ENCODE measurements at places on chromosomes 11 and 22.

- DNase-seq = no peak
These were observed 62.0 kb downstream of the IGF2 start for GRCh38 chr11:2077061-2077802.

DNA sequence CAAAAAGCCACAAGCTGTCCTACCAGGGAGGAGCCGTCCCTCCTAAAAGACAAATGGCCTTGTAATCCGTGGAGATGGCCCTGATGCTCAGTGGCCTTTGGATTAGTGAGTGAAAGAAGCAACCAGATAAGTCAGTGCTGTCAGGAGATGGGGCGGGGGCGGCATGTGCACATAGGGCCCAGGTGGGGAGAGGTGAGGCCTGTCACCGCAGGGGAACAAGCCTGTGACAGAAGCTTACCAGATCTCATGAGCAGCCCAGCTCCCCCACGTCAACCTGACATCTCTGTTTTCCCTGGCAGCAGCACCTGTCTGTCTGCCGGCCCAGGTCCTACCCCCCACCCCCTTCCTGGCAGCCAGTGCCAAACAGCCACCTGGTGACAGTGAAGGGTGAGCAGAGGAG lies 162.6 kb downstream of the BUD13 start:
- no peak for DNase-seq

DNA sequence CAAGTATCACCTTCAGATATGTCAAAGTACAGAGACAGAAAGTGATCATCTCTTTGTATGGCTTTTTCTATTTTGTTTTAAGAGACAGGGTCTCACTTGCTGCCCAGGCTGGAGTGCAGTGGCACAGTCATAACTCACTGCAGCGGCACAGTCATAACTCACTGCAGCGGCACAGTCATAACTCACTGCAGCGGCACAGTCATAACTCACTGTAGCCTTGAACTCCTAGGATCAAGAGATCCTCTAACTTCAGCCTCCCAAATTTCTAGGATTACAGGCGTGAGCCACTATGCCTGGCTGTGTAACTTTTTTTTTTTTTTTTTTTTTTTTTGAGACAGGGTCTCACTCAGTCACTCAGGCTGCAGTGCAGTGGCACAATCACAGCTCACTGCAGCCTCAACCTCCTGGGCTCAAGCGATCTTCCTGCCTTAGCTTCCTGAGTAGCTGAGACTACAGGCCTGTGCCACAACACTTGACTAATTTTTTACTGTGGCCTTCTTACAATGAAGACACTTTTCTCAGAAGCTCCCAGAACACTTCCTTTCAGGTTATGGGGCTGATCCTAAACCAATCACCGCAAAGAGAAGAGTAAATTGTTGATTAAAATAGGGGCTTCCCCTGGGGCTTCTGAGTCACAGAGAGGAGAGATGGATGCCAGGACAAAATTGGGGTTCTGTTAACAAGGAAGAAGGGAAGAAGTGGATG lies 9.0 kb upstream of the HIKESHI start:
- no peak for DNase-seq

DNA sequence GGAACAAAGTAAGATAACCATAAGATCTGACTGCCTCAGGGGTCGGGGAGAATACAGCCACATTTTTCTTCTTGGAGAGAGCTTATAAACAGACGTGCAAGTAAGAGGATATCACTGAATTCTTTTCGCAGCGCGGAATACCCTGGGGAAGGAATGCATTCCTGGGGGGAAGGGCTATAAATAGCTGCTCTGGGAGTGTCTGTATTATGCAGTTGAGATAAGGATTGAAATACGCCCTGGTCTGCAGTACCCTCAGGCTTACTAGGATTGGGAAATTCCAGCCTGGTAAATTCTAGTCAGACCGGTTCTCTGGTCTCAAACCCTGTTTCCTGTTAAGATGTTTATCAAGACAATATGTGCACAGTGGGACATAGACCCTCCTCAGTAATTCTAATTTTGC lies 1491.7 kb upstream of the RAG2 start:
- DNase-seq = no peak

DNA sequence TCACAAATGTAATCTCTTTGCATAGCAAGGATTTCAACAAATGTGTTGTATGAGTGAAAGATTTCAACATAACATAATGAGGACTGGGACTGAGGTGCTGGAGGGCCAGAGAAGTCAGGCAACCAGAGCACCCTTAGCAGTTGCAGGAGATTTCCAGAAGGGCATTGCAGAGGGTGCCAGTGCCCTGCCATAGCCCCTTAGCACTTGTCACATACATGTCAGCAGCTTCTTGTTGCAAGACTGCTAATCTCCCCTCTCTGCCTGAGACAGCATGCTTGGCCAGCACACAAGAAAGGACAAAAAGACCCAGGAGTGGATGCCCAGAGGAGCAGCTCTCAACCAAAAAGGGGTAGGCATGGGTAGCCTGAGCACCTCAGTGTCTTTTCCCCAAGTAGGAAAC lies 43.2 kb downstream of the BBOX1 start:
- no peak for DNase-seq

DNA sequence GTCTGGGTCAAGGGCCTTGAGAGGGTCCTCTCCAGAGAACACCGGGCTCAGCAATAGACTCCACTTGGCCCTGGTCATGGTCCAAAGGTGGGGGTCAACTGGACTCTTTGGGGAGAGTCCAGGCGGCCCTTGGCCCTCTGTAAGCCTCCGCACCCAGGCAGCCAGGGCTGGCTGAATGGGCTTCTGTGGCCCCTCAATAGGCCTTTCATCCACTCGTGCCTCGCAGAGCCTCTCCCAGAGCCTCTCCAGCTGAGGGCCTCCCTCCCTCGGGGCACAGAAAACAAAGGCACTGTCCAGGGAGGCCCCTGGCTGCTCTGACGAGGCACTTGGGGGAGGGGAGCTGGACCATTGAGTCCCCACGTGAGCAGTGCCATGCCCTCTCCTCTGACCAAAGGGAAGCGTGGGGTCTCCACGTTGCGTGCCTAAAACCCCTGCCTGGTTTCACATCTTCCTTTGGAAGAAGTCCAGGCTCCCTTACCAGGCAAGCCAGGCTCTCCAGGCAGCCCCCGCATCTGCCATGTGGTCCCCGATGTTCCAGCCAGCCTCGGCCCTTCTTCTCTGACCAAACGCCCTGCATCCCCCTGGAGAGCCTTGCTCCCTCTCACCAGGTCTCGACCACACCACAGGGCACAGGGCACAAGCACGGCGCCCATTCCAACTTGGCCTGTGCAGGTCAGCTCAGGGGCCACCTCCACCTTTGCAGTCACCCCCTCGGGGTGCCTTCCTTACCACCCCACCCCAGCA lies 15.5 kb downstream of the KIAA0930 start:
- DNase-seq = no peak

GRCh38 chr22:26597480-26597879 lies 7.5 kb upstream of the TPST2 start:
- DNase-seq = no peak

DNA sequence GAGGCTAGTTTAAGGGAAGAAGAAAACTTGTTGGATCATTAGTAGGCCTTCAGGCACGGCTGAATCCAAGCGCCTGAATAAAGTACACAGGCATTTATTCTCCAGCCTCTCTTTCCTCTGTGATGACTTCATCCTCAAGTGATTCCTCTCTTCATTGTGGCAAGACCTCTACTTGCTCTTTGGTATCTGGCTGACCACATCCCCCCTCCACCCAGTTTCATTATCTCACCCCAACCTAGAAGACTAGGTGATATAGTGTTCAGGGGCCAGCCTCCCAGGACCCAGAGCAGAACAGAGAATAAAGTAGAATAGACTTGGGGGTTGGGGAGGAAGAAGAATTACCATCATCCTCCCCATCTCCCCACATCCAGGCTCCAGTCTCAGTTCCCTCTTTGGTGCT lies 189.3 kb downstream of the MIAT start:
- no peak for DNase-seq

GRCh38 chr11:12808519-12808918 lies 134.3 kb downstream of the TEAD1 start:
- no peak for DNase-seq

- no peak for DNase-seq
These were observed 160.3 kb upstream of the TMEM45B start for GRCh38 chr11:129655247-129655832.

DNA sequence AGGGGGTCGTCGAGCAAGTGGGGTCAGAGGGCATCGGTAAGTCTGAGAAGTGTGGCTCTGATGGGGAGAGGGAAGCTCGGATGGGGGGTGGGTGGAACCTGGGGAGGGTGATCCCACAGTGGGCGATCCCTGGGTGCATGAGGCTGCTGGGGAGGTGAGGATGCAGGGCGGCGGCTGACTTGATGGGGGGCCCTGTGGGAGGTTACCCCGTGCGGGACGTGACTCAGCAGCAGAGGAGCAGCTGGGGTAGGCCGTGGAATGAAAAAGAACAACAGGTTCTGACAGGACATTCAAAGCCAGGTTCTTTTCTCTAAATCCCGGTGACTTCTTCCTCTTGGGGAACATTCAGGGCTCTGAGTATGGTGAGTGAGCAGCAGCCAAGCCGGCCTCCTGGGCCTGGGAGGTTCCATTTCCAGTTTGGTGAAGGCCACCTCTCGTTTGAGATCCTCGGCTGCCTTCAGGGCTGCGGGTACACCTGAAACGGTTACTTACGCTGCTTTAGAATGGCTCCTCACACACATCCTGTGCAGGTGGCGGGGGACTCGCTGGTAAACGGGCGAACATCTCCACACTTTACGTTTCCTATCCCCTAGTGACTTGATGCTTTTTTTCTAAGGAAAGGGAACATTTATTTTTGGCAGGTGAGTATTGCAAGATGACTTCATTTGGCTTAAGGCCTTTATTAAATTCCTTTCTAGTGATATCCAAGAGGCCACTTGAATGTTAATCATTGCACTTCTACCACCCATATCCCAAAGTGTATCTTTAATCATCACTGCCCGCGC lies 278.2 kb downstream of the TBC1D22A start:
- DNase-seq = no peak

DNA sequence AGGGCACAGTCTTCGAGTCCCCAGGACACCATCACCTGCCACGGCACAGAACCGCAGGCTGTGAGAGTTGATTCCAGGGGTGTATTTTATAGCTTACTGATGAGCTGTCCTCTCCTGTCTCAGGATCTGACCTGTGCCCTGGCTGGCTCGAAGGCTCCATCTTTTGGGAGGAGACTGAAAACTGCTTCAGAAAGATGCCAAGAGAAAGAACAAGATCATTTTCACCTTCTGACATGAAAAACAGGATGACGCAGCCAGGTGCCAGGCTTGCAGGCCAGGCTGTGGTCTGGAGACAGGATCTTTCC lies 2.2 kb downstream of the MRGPRD start:
- DNase-seq = no peak

- DNase-seq = no peak
These were observed 831.5 kb downstream of the TBC1D22A start for GRCh38 chr22:47593911-47594311.

DNA sequence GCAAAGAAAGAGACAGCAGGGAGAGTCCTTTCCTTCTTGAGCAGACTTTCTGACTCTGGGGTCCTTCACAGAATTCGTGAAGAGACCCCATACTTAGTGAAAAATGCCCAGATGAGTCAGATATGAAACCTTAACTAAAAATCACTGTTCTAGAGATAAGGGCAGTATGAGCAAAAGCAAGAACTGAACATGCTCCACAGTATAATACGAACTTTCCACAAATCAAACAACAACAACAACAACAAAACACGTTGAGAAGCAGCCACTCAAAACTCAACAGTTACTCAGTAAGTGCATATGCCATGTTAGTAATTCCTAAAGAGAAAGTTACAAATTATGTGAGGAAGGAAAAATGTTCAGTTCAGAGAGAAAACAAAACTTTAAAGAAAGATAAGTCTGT lies 44.3 kb downstream of the PITPNB start:
- DNase-seq = no peak

DNA sequence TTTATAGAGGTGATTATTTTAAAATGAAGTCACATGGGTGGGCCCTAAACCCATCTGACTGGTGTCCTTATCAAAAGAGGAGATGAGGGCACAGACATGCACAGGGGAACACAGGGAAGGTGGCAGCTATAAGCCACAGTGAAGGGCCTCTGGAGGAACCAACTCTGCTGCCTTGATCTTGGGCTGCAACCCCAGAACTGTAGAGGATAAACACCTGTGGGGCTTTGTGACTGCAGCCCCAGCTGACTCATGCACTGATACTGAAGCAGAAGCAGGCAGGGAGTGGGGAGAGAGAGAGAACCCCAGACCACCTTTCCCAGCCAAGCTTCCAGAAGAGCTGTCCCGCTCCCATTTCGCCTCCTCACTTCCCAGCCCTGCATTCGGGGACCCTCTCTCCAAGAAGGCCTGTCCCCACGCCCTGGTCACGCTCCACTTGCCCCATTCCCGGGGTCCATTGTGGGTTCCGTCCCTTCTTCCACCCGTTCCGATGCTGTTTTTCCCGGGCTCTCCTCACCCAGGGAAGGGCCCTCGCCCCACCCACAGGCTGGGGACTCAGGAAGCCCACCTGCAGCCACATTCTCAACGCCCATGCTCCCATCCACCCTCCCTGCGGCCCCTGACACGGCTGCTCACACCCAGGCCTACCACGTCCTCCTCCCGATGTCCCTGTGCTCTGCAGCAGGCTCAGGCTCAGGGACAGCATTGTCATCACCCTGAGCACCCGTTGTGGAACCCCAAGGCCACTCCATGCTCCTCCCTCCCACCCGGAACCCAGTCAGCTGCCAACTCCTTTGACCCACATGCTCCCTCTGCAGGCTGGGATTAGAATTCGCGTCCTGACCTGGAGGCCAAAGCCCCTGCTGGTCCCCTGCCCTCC lies 90.8 kb upstream of the SHANK2 start:
- DNase-seq = no peak

DNA sequence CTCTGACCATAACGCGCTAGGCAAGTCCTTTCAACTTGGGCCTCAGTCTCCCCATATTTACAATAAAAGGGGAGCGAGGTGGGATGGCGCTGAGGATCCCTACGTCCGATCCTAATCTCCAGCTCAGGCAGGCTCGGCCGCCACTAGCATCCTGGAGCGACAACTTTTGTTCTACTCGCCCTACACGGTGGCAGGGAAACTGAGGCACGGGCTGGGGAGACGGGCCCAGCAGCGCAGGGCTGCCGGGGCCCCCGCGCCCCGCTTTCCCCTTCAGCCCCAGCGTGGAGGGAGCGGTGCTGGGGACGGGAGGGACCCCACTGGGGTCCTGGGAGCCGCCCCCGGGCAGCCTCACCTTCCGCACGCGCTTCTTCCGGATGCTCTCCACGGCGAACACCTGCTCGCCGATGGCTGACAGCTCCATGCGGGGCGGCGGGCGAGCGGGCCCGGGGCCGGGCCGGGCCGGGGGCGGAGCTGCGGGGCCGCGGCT lies 413 bp downstream of the CBX7 start:
- DNase-seq = no peak

- DNase-seq = no peak
These were observed 39.0 kb downstream of the WT1 start for GRCh38 chr11:32396331-32396730.
